ENCODE measurements at places on chromosomes 4 and X.
A peak's percentile ranks its signal among the peaks of the same experiment; 100 is the strongest.

DNA sequence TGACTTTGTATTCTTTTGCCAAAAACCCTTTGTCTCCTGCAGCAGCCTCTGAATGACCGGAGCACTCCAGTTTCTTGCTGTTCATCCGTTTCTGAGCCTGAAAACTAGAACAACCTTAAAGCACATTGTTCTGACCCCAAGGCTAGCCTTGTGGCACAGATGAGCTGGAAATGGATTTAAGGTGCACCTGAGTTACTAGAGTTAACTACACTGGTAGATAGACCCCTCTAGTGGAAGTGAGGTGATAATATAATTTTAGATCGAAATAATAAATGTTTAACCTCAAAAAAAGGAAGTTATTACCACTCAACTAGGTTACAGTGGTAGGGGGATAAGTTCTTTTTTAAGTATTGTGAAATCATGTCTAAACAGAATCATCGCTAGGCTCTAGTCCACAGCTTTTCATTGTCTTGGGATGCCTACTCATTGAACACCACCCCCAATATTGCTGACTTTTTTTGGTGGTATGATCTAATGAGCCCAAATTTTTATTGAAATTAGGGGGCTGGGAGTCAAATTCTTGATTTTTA is 2.7 kb downstream of the PLS3 start:
- no peak overlapping the region for H3K27ac ChIP-seq
- H3K4me3 ChIP-seq = no peak overlapping the region
- no peaks in the 10 kb centered on the region for H3K36me3 ChIP-seq

- H3K4me1 ChIP-seq = no peaks in the 10 kb centered on the region
- no peaks in the 10 kb centered on the region for H3K27me3 ChIP-seq
- no peaks in the 10 kb centered on the region for H3K36me3 ChIP-seq
- peak; percentile 80 for DNase-seq
- H3K4me3 ChIP-seq = no peak overlapping the region
These were observed 351.9 kb upstream of the FTHL17 start for GRCh38 chrX:31423609-31424189.

DNA sequence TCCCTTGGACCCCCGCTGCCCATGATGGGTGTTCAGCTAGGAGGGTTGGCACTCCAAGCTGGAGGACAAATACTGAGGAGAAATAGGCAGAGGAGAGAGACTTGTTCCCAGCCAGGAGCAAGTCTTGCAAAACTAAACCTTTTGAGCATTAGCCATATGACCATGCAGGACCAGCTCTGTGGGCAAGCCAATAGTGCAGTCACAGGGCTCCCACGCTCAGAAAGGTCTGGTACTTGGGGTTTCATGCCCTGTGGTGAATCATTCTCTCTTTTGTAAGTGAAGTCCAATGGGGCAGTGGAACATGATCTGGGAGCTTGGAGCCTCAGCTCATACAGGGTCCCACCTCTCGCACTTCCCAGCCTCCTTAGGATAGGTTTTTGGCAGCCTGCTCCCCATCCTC is 300.9 kb downstream of the BCOR start:
- no peak overlapping the region for H3K4me3 ChIP-seq
- DNase-seq = no peak
- H3K27me3 ChIP-seq = no peaks in the 10 kb centered on the region
- H3K27ac ChIP-seq = no peak overlapping the region

GRCh38 chrX:78540171-78540570 is 119.0 kb downstream of the RTL3 start:
- no peak for DNase-seq
- H3K4me3 ChIP-seq = no peak overlapping the region
- H3K4me1 ChIP-seq = no peaks in the 10 kb centered on the region
- no peaks in the 10 kb centered on the region for H3K36me3 ChIP-seq
- no peaks in the 10 kb centered on the region for H3K27me3 ChIP-seq
- no peak overlapping the region for H3K27ac ChIP-seq

- peaks cover 20% of the 10 kb centered on the region for H3K27me3 ChIP-seq
- H3K27ac ChIP-seq = no peak overlapping the region
- H3K36me3 ChIP-seq = no peaks in the 10 kb centered on the region
- H3K4me1 ChIP-seq = no peaks in the 10 kb centered on the region
- H3K4me3 ChIP-seq = no peak overlapping the region
- no peak for DNase-seq
These were observed 13.2 kb upstream of the SHOX start for GRCh38 chrX:617401-617800.

DNA sequence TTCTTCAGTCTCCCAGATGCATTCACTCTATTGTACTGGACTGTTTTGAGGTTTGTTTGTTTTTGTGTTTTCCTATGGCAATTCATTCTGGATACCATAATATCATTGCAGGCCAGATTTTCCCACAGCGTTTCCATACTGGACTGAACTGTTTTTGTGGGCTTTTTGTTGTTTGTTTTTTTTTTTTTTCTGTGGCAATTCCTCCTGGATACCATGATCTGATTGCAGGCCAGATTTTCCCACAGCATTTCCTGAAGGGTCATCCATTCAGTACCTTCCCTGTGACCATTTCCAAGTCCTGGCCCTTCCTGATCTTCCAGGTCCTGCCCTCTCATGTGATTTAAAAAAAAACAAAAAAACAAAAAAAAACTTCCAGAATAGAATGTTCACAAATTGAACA is 33.9 kb upstream of the FAM241A start:
- no peak overlapping the region for H3K4me3 ChIP-seq
- H3K36me3 ChIP-seq = no peaks in the 10 kb centered on the region
- DNase-seq = no peak
- no peaks in the 10 kb centered on the region for H3K27me3 ChIP-seq

DNA sequence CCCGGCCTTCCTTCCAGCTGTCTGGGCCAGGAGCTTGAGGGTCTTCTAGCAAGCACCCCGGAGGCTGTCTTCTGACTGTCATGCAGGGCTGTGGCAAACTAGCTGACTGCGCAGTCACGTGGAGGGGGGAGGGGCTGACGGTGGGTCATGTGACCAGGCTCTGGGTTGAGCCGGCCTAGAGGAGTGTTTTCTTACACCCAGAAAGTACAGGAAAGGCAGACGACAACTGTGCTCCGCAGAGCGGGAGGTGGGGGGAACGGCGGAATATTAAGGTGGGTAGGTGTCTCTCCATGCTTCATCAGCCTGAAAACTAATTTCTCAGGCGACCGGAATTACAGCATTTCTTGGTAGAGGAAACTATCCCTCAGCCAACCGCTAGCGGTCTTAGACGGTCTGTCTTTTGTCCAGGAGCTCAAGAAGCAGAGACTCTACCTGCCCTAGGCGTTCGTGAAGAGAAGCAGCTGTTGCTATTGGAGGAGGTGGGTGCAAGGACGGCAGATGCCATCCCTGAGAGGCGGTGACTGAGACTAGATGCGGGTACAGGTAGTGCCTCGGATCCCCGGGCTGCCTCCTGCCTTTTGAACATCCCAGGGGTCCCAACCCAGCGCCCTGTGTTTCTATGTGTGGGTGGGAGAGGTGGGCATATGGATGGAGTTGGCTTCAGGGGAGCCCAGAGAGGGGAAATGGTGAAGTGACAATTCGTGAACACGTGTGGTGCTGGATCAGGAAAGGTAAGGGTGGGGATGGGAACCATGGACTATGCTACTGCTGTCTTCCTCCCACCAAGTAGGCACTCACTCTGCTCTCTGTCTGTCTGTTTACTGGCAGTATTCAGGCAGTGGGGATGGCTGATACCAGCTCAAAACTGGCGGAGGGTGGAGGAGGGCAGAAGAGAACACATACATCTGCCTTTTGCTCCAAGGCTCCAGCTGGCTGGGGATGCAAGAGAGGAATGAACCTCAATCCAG is 8.8 kb downstream of the GPRASP1 start:
- peak overlapping the region; percentile 68 for H3K27ac ChIP-seq
- DNase-seq = peak; percentile 90
- peak overlapping the region; percentile 27 for H3K4me3 ChIP-seq
- H3K27me3 ChIP-seq = no peaks in the 10 kb centered on the region
- no peaks in the 10 kb centered on the region for H3K36me3 ChIP-seq
